ENCODE measurements at places on chromosomes 7 and 10. TPM values are rescaled to one million over a fixed set of nuclear protein-coding genes. Genes with fewer than 3 reads are reported as not detected.

GRCh38 chr10:62380016-62380415 lies 5.8 kb downstream of the ZNF365 start:
- H3K4me1 ChIP-seq: peaks cover 14% of the 10 kb centered on the region
- H3K36me3 ChIP-seq: no peaks in the 10 kb centered on the region
- no peak overlapping the region for H3K4me3 ChIP-seq

DNA sequence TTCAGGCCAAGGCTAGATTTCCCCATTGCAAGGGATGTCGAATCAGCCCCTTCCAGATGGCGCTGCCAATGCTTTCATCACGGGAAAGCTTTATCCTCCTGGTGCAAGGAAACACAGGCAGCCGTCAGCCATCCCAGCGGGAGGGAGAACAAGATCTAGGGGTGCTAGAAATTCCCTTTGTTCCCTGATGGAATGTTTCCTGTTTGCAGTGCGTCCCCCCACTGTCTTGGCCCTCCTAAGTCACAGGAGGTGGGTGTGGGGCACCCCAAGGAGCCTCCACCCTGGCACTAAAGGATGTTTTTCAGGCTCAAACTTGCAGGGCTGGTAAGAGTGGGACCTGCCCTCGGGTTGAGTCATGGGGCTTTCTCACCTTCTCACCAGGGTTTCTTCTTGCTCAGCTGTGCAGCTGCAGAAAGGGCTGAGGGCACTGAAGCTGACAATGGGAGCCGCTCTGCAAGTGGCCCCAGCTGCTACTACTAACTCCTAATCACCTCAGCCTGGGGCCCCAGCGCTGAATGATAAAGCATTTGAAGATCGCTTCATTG lies 103.6 kb downstream of the PRPF18 start:
- no peak overlapping the region for H3K4me3 ChIP-seq
- peak; percentile 34 for DNase-seq
- H3K27ac ChIP-seq: no peak overlapping the region
- no peaks in the 10 kb centered on the region for H3K4me1 ChIP-seq

GRCh38 chr10:6269953-6270867 lies 67.5 kb downstream of the PFKFB3 start:
- peak overlapping the region; percentile 92 for H3K27ac ChIP-seq
- peaks cover 73% of the 10 kb centered on the region for H3K4me1 ChIP-seq
- DNase-seq: peak; percentile 90

DNA sequence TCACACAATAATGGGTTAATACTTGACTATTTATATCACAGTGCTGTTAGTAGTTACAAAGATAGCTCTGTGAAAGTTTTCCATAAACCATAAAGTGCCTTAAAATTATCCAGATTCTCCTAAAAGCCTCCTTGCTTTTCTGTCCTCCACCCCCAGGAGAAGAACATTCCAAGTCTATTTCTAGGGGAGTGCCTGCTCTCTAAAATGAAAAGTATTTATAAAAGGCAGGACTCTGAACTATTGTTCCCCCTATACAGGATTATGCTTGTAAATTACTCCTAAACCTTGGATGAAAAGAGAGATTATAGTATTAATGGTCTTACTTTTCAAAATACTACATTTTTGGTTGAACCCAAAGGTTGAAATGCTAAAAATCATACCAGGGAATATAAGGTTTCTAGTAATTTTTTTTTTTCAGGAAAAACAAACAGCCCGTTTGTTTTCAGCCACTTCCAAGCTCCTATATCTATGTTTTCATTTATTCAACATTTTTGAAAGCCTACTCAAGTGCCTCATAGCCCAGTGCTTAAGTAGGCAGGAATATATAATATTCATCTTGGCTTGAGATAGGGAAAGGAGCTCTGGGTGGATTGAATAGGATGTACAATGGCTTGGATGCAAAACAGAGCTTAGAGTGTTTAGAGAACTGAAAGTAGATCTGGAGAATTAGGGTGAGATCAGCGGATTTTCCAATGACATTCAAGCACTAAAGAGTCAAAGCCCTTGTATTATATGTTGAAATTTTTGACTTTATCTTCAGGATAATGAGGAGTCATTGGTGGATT lies 320.7 kb downstream of the GPR37 start:
- no peak overlapping the region for H3K4me3 ChIP-seq
- no peak for DNase-seq
- H3K4me1 ChIP-seq: no peaks in the 10 kb centered on the region
- H3K36me3 ChIP-seq: no peaks in the 10 kb centered on the region
- H3K27ac ChIP-seq: no peak overlapping the region

GRCh38 chr7:46163246-46163645 lies 242.2 kb upstream of the IGFBP3 start:
- no peaks in the 10 kb centered on the region for H3K36me3 ChIP-seq
- no peaks in the 10 kb centered on the region for H3K4me1 ChIP-seq
- no peak overlapping the region for H3K27ac ChIP-seq
- no peaks in the 10 kb centered on the region for H3K27me3 ChIP-seq
- no peak for DNase-seq
- H3K4me3 ChIP-seq: no peak overlapping the region

- DNase-seq: peak; percentile 22
- H3K27me3 ChIP-seq: no peaks in the 10 kb centered on the region
- H3K4me1 ChIP-seq: peaks cover 73% of the 10 kb centered on the region
These were observed 84.5 kb downstream of the CARD11 start for GRCh38 chr7:2959103-2959680.

DNA sequence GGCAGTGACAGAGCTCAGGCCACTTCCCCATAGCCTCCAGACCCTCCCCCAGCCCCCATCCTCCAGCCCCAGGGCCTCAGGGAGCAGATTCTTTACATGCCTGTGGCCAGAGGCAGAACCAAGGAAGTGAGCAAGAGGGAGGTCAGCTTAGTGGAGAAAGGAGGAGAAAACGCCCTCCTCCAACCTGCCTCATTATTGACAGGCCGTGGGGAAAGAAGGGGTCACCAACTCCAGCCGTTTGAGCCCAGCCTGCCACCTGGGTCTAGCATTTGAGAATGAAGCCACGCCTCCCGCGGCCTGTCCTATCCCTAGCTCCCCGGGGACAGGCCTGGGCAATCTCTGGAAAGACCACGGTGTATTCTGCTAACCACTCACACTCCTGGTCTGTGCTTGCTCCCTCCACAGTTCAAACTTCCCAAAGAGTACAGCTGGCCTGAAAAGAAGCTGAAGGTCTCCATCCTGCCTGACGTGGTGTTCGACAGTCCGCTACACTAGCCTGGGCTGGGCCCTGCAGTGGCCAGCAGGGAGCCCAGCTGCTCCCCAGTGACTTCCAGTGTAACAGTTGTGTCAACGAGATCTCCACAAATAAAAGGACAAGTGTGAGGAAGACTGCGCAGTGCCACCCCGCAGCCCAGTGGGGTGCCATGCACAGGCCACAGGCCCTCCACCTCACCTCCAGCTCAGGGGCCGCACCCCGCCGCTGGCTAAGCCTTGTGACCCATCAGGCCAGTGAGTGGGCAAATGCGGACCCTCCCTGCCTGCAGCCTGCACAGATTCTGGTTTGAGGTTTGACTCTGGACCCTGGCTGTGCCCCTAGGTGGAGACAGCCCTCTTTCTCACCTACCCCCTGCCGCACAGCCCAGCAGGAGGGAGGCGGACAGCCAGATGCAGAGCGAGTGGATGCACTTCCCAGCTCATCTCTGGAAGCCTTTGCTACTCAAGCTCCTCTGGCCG lies 14.3 kb upstream of the TRIM8 start:
- H3K36me3 ChIP-seq: no peaks in the 10 kb centered on the region
- DNase-seq: no peak
- no peak overlapping the region for H3K27ac ChIP-seq
- H3K4me1 ChIP-seq: peaks cover 37% of the 10 kb centered on the region
- no peaks in the 10 kb centered on the region for H3K27me3 ChIP-seq
- no peak overlapping the region for H3K4me3 ChIP-seq

- H3K27me3 ChIP-seq: no peaks in the 10 kb centered on the region
- H3K4me1 ChIP-seq: no peaks in the 10 kb centered on the region
- no peak for DNase-seq
- H3K4me3 ChIP-seq: no peak overlapping the region
- no peaks in the 10 kb centered on the region for H3K36me3 ChIP-seq
These were observed 35.5 kb downstream of the GRIFIN start for GRCh38 chr7:2440608-2441245.

- H3K27me3 ChIP-seq: peaks cover 11% of the 10 kb centered on the region
- no peak overlapping the region for H3K27ac ChIP-seq
- no peak overlapping the region for H3K4me3 ChIP-seq
- H3K36me3 ChIP-seq: no peaks in the 10 kb centered on the region
These were observed 13.7 kb downstream of the ADGRA1 start for GRCh38 chr10:133101416-133101810.

DNA sequence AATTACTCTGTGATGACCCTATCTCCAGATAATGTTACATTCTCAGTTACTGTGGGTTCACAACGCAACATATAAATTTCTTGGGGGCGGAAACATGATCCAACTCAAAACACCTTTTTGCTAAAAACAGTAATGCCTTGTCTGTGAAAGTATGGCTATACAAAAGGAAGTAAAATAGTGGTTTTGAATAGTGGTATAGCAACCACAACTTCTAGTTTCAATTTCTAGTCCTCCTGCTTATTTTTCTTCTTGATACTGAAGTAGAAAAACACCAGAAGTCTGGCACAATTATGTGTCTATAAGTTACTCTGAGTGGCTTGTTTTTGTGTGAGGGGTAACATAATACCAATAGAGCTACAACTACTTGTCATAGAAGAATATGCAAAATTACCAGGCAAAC lies 21.5 kb upstream of the ZNF800 start:
- peak overlapping the region; percentile 4 for H3K27ac ChIP-seq
- H3K36me3 ChIP-seq: peaks cover 2% of the 10 kb centered on the region
- no peak overlapping the region for H3K4me3 ChIP-seq
- DNase-seq: no peak

DNA sequence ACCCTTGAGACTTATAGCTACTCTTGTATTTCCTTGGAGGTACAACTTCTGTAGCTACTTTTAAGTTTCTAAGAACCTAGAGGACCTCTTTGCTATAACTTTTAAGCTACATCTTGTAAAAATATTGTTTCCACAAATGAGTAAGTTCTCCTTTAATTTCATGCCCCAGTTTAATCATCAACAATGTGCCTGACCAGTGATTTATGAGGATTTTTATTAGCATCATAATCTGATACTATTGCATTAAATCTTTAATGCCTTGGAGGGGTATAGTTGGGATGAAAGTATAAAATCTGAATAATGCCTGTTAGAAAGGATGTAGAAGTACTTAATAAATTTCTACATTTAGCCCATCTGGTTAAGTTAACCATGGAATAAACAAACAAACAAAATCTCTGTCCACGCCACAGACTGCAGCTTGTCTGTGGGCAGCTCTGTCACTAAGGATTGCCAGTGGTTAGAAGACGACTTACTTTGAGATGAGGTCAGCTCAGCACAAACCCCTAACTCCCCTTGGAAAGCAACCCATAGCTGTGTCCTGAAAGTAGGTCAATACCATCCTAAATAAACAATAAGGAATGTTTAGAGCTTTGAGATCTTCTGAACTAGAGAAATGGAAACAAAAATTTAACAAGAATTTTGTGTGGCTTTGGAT lies 18.3 kb downstream of the UBE2D1 start:
- peaks cover 5% of the 10 kb centered on the region for H3K36me3 ChIP-seq
- H3K27me3 ChIP-seq: no peaks in the 10 kb centered on the region
- no peak overlapping the region for H3K27ac ChIP-seq
- no peak overlapping the region for H3K4me3 ChIP-seq
- H3K4me1 ChIP-seq: peaks cover 29% of the 10 kb centered on the region

The AKR1D1 gene
- not detected for total RNA-seq

The AFAP1L2 gene
- total RNA-seq: 1.4 TPM

The AKR1C8 gene
- total RNA-seq: not detected

The LIPN gene
- not detected for total RNA-seq

The PALD1 gene
- 5.4 TPM for total RNA-seq

The HPS6 gene
- total RNA-seq: 18.9 TPM

The CDHR3 gene
- 0.93 TPM for total RNA-seq

All from activated CD4-positive, alpha-beta T cell treated with anti-CD3 and anti-CD28 coated beads for 36 hours (primary cell).